CD4-positive, alpha-beta memory T cell (primary cell): ENCODE measurements at places on chromosomes 12 and 14.

DNA sequence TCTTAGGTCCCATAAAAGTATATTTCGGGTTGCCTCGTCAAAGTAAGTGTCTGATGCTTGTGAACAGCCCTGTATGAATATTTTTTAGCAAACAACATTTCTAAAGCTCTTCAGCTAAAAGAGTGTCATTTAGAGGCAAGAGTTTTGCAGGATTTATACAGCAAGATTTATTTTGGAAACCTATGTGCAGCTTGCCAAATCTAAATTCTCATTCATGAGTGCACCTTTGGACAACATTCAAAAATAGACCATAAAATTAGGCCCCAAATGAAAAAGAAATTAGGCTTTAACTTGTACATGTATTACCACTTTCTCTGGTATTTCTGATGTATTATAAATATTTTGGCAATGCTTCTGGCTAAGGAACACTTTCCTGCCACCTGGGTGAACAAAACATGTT is 224.4 kb upstream of the PDZRN4 start:
- no peak overlapping the region for H3K4me3 ChIP-seq
- no peaks in the 10 kb centered on the region for H3K27me3 ChIP-seq
- no peak for DNase-seq
- H3K4me1 ChIP-seq, result no peaks in the 10 kb centered on the region
- no peaks in the 10 kb centered on the region for H3K36me3 ChIP-seq

GRCh38 chr14:95046711-95047681 is 110.3 kb downstream of the DICER1 start:
- no peaks in the 10 kb centered on the region for H3K36me3 ChIP-seq
- H3K4me3 ChIP-seq, result no peak overlapping the region
- H3K27me3 ChIP-seq, result no peaks in the 10 kb centered on the region
- no peaks in the 10 kb centered on the region for H3K4me1 ChIP-seq
- no peak for DNase-seq

GRCh38 chr12:6691473-6691872 is 2.3 kb upstream of the ZNF384 start:
- H3K27me3 ChIP-seq, result no peaks in the 10 kb centered on the region
- no peak overlapping the region for H3K4me3 ChIP-seq
- peaks cover 41% of the 10 kb centered on the region for H3K4me1 ChIP-seq
- no peak for DNase-seq
- no peak overlapping the region for H3K27ac ChIP-seq
- no peaks in the 10 kb centered on the region for H3K36me3 ChIP-seq

DNA sequence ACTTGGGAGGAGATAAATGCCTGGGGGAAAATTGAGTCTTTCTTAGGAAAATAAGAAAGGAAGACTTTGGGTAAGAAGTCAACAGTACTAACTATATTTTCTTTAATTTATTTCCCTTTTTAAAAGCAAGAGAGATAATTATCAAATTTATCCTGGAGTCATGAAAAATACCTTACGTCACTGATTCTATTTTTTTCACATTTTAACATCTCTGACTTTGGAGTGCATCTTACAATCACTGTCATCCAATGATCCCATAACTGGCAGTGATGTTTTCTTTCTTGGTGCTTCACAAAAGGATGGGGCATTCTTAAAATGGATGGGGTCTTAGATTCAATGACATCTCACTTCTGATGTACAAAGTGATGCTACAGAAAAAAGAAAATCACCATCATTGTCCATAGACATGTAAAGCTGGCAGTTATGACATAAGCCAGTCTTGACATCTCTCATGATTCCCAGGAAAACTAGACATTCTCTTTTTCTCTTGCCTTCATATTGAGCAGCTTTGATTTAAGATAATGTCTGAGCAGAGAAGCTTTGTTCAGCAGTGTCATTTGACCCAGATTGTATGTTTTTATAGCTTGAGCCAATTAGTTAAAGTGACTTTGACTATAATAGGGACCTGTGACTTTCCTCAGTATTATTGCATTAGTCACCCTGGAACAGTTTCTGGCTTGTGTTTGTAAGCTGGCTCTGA is 236.2 kb downstream of the EGLN3 start:
- no peak overlapping the region for H3K4me3 ChIP-seq
- H3K4me1 ChIP-seq, result no peaks in the 10 kb centered on the region
- no peaks in the 10 kb centered on the region for H3K36me3 ChIP-seq

- no peaks in the 10 kb centered on the region for H3K36me3 ChIP-seq
- no peak overlapping the region for H3K4me3 ChIP-seq
- no peaks in the 10 kb centered on the region for H3K4me1 ChIP-seq
- no peak overlapping the region for H3K27ac ChIP-seq
Observed at GRCh38 chr12:108193917-108194316, 64.8 kb downstream of the WSCD2 start.

- no peak overlapping the region for H3K27ac ChIP-seq
- H3K4me1 ChIP-seq, result peaks cover 33% of the 10 kb centered on the region
- no peak for DNase-seq
- H3K4me3 ChIP-seq, result no peak overlapping the region
Observed at GRCh38 chr14:24369907-24370687, 2.1 kb downstream of the NFATC4 start.

DNA sequence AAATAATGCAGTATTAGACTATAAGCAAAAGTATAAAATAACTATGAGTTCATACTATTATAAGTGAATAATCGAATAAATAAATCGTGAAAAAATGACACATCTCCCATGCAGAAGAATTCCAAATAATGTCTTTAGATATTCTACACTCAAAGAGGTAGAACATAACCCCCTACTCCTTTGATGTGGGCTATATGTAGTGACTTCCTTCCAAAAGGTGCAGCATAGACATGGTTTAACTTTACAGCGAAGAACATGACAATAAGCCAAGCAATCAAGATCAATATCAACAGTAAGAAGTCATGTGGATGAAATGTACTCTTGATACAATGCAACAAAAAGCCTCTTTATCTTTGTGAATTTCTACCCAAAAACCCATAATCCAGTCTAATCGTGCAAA is 46.0 kb upstream of the HIF1A start:
- no peak overlapping the region for H3K27ac ChIP-seq
- H3K4me3 ChIP-seq, result no peak overlapping the region
- H3K27me3 ChIP-seq, result no peaks in the 10 kb centered on the region

- no peaks in the 10 kb centered on the region for H3K36me3 ChIP-seq
- DNase-seq, result no peak
- H3K27ac ChIP-seq, result no peak overlapping the region
- peaks cover 8% of the 10 kb centered on the region for H3K4me1 ChIP-seq
- no peak overlapping the region for H3K4me3 ChIP-seq
Observed at GRCh38 chr12:114687802-114688201, 3.8 kb upstream of the TBX3 start.

DNA sequence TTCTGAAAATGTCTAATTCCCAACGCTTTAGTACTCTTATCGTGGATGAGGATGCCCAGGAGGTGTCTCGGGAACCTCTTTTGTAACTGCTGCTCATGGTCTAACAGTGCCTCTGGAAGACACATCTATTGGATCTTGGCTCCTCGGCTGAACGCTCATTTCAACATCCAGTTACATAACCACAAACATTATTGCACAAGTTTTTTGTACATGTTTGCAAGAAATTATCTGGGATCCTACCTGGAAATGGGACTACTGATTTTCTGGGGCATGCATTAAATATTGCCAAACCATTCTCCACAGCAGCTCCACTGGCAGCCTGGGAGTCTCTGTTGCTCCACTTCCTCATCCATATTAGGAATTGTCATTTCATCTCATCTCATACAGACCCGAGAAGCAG is 117.5 kb upstream of the EVL start:
- no peak overlapping the region for H3K4me3 ChIP-seq
- peaks cover 13% of the 10 kb centered on the region for H3K27me3 ChIP-seq
- H3K27ac ChIP-seq, result no peak overlapping the region
- peaks cover 14% of the 10 kb centered on the region for H3K4me1 ChIP-seq
- no peak for DNase-seq

- no peak for DNase-seq
- H3K27ac ChIP-seq, result no peak overlapping the region
- no peaks in the 10 kb centered on the region for H3K27me3 ChIP-seq
- no peaks in the 10 kb centered on the region for H3K36me3 ChIP-seq
- no peaks in the 10 kb centered on the region for H3K4me1 ChIP-seq
Observed at GRCh38 chr14:29906256-29906870, 21.3 kb downstream of the PRKD1 start.

- peaks cover 11% of the 10 kb centered on the region for H3K4me1 ChIP-seq
- no peak overlapping the region for H3K4me3 ChIP-seq
- no peaks in the 10 kb centered on the region for H3K27me3 ChIP-seq
- peaks cover 5% of the 10 kb centered on the region for H3K36me3 ChIP-seq
- no peak for DNase-seq
- H3K27ac ChIP-seq, result no peak overlapping the region
Observed at GRCh38 chr14:102055181-102055901, 31.5 kb downstream of the HSP90AA1 start.

DNA sequence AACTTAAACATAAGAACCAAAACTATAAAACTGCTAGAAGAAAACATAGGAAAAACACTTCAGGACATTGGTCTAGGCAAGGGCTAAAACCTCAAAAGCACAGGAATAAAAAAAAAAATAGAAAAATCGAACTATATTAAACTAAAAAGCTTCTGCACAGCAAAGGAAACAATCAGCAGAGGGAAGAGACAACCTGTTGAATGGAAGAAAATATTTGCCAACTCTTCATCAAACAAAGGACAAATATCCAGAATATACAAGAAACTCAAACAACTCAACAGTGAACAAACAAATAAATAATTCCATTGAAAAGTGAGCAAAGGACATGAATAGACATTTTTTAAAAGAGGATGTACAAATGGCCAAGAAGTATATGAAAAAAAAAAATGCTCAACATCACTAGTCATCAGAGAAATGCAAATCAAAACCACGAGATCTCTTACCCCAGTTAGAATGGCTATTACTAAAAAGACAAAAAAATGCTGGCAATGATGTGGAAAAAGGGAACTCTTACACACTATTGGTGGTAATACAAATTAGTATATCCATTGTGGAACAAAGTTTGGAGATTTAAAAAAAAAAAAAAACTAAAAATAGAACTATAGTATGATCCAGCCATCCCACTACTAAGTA is 152.0 kb downstream of the NDUFA12 start:
- no peaks in the 10 kb centered on the region for H3K36me3 ChIP-seq
- no peak overlapping the region for H3K4me3 ChIP-seq

GRCh38 chr12:84305144-84305543 is 607.5 kb downstream of the SLC6A15 start:
- no peaks in the 10 kb centered on the region for H3K27me3 ChIP-seq
- no peaks in the 10 kb centered on the region for H3K36me3 ChIP-seq
- H3K27ac ChIP-seq, result no peak overlapping the region
- H3K4me3 ChIP-seq, result no peak overlapping the region
- no peak for DNase-seq

- H3K4me1 ChIP-seq, result no peaks in the 10 kb centered on the region
- no peaks in the 10 kb centered on the region for H3K27me3 ChIP-seq
- H3K4me3 ChIP-seq, result no peak overlapping the region
- H3K36me3 ChIP-seq, result no peaks in the 10 kb centered on the region
- no peak for DNase-seq
- no peak overlapping the region for H3K27ac ChIP-seq
Observed at GRCh38 chr12:88309546-88309945, 167.4 kb downstream of the TMTC3 start.

DNA sequence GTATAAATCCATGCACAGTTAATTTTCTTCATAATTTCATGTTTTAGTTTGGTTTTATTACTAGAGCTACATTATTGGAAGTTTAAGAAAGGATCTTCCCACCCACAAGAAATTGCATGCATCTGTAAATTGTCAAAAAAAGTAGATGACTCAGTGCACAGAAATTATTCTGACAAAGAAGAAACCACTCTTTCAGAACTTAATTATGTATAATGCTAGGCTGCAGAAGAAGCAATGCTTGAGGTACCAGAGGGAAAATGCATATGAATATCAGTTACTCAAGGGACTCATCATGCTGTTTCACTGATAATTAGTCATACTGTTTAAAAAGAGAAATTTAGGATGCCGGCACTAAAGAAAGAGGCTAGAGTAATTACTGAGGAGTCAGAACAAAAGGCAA is 147.0 kb downstream of the SLC16A7 start:
- DNase-seq, result no peak
- no peak overlapping the region for H3K4me3 ChIP-seq
- no peaks in the 10 kb centered on the region for H3K36me3 ChIP-seq
- no peak overlapping the region for H3K27ac ChIP-seq
- no peaks in the 10 kb centered on the region for H3K4me1 ChIP-seq
- H3K27me3 ChIP-seq, result no peaks in the 10 kb centered on the region

GRCh38 chr14:105456736-105457617 is 17.6 kb upstream of the CRIP2 start:
- H3K4me3 ChIP-seq, result no peak overlapping the region
- no peaks in the 10 kb centered on the region for H3K4me1 ChIP-seq
- no peaks in the 10 kb centered on the region for H3K27me3 ChIP-seq
- H3K36me3 ChIP-seq, result peaks cover 13% of the 10 kb centered on the region
- DNase-seq, result no peak

- H3K27me3 ChIP-seq, result no peaks in the 10 kb centered on the region
- H3K4me1 ChIP-seq, result no peaks in the 10 kb centered on the region
- H3K36me3 ChIP-seq, result no peaks in the 10 kb centered on the region
Observed at GRCh38 chr12:55849616-55850343, 7.0 kb upstream of the MMP19 start.

DNA sequence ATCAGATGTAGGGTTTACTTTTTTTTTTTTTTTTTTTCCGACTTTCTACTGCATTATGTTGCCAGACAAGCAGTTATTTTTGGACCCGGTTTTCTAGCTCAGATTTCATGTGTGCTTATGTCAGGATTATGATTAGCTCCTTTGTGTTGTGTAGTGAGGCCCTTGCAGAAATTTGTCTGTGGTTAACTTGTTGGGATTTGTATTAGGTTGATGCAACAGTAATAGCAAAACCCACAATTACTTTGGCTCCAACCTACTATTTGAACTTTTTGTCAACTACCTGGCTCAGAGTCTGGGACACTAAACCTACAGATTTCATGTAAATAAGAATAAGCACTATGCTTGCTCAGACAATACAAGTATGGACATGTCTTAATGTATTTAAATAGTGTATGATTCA is 44.1 kb upstream of the KCNJ8 start:
- no peak overlapping the region for H3K27ac ChIP-seq
- no peak overlapping the region for H3K4me3 ChIP-seq
- no peaks in the 10 kb centered on the region for H3K27me3 ChIP-seq
- no peak for DNase-seq

GRCh38 chr12:8796831-8797626 is 25.4 kb upstream of the A2ML1 start:
- no peak overlapping the region for H3K27ac ChIP-seq
- no peaks in the 10 kb centered on the region for H3K27me3 ChIP-seq
- H3K4me3 ChIP-seq, result no peak overlapping the region
- no peaks in the 10 kb centered on the region for H3K4me1 ChIP-seq
- H3K36me3 ChIP-seq, result no peaks in the 10 kb centered on the region
- no peak for DNase-seq

GRCh38 chr12:110505332-110505731 is 3.2 kb downstream of the RAD9B start:
- peaks cover 14% of the 10 kb centered on the region for H3K4me1 ChIP-seq
- no peaks in the 10 kb centered on the region for H3K36me3 ChIP-seq
- no peak for DNase-seq
- no peaks in the 10 kb centered on the region for H3K27me3 ChIP-seq
